ENCODE measurements at places on chromosomes 7 and 10. TPM values are rescaled to one million over a fixed set of nuclear protein-coding genes. Genes with fewer than 3 reads are reported as not detected.

LRGUK gene
- 0.42 TPM for total RNA-seq

ZNF365 gene
- 0.19 TPM for total RNA-seq

FAM25C gene
- total RNA-seq = 0.57 TPM

ASZ1 gene
- total RNA-seq = not detected

DNA sequence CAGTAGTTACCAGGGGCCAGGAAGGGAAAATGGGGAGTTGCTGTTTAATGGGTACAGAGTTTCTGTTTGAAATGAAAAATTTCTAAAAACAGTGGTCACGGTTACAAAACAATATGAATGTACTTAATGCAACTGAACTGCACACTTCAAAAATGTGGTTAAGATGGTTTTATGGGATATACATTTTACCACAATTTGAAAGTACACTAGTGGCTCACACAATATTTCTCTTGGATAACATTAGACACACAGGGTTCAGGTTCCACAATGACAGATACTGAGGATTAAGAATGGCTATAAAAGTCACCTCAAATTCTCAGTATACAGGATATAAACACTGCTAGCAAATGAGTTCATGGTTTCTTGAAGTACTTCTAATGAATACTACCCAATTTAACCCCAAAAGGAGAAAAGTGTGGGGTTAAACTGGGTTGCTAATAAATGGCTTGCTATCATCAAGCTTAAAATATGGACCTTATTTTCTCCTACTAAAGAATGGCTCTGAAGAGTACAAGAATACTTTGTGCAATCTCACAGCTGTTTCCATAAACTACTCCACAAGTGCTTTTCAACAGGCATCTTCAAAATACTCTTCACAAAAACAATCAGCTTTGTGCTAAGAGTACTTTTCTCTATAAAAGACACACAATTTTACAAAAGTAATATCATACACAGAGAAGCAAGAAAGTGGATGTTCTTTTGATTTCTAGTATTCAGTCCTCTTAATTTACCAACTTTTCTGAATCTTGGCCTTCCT is 92.9 kb downstream of the SRPK2 start:
- no peaks in the 10 kb centered on the region for H3K27me3 ChIP-seq
- H3K4me3 ChIP-seq = no peak overlapping the region
- H3K36me3 ChIP-seq = no peaks in the 10 kb centered on the region
- no peak overlapping the region for H3K27ac ChIP-seq
- DNase-seq = no peak

DNA sequence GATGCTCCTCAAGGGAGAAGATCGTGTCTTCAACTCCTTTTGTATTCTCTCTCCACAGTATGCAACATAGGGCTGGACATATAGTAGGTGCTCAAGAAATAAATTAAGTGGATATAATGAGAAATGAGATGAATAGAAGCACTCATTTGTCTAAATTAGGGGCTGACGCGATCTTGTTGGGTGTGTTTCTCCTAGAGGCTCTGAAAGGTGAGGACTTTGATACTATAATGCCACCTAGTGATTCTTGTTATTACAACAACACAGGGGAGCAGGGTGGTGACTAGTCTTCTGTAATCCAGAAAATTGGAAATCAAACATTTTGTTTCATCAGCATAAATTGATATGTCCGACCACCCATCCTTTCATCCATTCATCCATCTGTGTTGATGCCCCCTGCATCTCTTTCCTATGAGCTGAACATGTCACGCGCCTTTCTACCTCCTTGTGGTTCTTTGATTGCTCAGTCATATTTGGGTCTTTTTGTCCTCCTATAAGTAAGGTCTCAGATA is 3.5 kb upstream of the CFAP58 start:
- no peak overlapping the region for H3K4me3 ChIP-seq
- DNase-seq = no peak
- H3K36me3 ChIP-seq = no peaks in the 10 kb centered on the region

DNA sequence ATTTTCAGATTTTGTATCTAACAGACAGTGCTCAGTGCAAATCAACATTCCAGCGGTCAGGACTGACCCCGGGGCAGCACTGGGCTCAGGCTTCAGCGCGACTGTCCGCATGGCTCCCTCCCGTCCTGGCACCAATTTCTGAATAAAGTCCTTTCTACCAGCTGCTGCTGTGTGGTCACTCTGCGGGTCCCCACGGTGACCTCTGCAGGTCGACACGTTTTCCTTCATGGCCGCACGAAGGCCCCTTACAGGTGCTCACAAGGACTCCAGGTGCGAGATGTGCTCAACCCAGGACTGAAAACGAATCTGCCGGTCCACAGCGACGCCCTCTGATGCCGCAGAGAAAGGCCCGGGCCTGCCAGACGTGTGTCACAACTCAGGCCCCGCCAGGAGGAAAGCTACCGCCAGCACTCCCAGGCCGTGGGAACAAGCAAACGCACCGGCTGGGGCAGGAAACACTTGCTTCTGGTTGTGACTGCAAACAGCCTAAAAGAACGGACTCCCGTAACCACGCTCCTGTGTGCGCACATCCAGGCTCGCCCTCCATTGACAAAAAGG is 3.7 kb upstream of the UTF1 start:
- DNase-seq = no peak
- H3K36me3 ChIP-seq = no peaks in the 10 kb centered on the region
- peaks cover 46% of the 10 kb centered on the region for H3K27me3 ChIP-seq
- H3K4me1 ChIP-seq = no peaks in the 10 kb centered on the region
- H3K27ac ChIP-seq = no peak overlapping the region
